ENCODE measurements at places on chromosomes 7 and 10.
A peak's percentile ranks its signal among the peaks of the same experiment; 100 is the strongest.

DNA sequence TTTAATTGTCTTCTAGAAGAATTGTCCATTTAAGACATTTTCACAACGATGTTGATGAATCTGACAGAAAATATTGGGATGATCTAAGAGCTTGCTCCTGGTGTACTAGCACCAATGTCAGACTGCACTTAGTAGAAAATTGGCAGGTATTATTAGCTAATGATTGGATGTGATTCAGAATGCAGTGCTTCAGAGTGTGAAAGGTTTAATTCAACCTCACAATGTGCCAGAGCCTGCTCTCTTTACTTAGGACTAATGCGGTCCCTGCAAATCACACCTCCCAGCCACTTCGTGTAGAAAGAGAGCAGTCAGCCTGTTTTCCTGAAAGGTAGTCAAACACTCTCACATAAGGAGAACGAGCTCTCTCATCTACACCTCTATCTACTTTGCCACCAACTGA lies 197.5 kb downstream of the ZNF438 start:
- DNase-seq = no peak

- DNase-seq = peak; percentile 51
These were observed 29.8 kb downstream of the ADAP1 start for GRCh38 chr7:924541-925231.

DNA sequence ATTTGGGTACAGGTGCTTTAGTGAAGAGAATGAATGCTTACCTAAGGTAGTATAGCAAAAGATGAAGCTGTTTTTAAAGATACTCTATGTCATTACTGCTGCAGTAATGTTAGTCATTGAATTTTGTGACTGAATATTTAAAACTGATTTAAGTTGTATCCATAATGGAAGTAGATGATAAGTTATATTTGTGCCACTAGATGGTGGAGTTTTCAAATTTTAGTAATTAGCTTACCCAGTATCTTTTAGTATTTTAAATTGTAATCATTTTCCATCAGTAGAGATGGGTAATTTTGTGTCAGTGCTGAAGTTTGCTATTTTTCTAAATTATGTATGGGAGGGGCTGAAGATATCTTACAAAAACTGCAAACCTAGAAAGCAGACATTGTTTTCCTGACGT lies 25.2 kb downstream of the HBP1 start:
- DNase-seq = no peak

GRCh38 chr10:119871881-119872609 lies 598 bp downstream of the MCMBP start:
- DNase-seq = peak; percentile 71

Data from activated naive CD4-positive, alpha-beta T cell treated with anti-CD3 and anti-CD28 coated beads, Interleukin-2, amount 10 ng/mL, durations not matched to agents 7 days and 5 days (primary cell).